NCI-H69 (cell line): ENCODE measurements at places on chromosomes 2 and 18.
A peak's percentile ranks its signal among the peaks of the same experiment; 100 is the strongest.

DNA sequence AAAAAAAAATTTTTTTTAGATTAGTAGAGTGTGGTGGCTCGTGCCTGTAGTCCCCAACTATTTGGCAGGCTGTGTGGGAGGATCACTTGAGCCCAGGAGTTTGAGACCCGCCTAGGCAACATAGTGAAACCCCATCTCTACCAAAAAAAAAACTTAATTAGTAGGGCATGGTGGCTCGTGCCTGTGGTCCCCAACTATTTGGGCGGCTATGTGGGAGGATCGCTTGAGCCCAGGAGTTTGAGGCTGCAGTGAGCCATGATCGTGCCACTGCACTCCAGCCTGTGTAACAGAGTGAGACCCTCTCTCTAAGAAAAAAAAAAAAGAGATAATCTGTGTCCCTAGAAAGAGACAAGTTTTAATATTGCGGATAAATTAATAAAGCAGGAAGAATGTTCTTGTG lies 8.8 kb downstream of the GPR55 start:
- DNase-seq, result no peak

DNA sequence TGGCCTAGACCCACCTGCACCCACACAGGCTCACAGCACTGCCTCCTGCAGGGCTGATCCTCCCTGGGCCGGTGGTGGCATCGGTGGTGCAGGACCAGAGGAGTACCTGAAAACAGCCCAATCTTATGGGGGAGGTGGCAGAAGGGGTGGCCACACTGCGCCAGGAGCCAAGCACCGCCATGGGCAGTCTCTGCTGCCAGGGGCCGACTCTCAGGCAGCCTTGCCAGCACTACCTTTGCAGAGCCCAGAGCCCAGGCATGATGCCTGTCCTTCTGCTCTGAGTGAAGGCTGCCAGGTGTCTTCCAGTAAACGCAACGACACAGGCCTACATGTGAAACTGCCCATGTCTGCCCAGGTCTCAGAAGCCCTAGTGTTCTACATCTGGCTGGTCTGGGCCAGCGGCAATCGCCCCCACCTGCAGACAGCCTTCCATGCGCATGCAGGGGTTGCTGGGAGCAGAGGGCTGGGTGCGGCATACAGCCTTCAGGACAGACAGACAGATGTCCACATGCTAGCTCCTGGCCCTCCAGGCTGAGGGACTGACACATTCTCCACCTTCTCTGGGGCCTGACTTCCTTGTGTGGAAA lies 6.8 kb downstream of the HS6ST1 start:
- no peak for DNase-seq

GRCh38 chr18:76496194-76496890 lies 1.3 kb upstream of the ZNF516 start:
- peak; percentile 91 for DNase-seq

DNA sequence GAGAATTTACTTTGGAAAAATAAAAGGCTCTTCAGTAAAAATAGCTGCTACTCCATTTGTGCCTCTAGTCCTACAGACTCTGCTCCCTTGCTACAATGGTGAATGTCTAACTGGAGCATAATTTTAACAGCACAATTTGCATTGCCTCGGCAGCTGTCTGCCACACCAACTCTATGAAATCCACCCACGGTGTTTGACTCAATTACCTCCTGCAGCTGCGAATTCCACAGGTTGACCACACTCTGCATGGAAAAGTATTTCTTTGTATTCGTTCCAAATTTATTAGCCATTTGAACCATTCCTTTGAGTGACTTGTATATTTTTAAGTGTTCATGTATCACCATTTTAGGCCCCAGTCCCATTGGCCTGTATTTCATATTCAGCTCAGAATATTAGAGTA lies 182.1 kb upstream of the CCDC68 start:
- no peak for DNase-seq

GRCh38 chr2:239275847-239276831 lies 124.7 kb downstream of the HDAC4 start:
- peak; percentile 36 for DNase-seq

DNA sequence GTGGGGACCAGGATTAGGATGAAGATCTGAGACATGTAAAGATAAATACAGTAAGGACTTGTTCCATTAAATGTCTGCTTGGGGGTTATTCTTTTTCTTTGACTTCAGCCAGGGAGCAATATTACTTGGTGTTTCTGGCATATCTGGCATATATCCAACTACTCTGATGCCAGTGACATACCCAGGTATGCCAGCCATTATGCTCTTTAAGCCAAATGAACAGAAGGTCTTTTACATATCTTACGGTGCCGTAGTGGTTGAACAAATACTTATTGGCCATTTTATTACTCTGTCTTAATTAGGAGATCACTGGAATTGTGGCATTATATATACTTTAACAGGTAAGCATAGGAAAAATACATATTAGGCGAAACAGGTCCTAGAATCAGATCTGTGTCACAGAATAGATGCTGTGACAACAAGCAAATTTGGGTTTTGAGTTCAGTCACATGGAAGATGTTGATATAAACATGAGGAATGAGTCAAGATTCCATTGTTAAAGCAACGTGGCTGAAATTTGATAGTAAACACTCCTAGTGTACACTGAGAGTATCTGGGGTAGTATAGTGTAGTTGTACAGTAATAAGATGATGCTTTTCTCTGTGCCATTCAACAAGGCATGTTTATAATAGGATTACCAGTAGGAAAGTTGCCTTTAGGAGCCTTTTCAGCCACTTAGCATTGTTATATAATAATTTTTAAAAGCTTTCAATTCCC lies 62.6 kb downstream of the KCTD18 start:
- DNase-seq, result peak; percentile 11

- DNase-seq, result no peak
Measured at GRCh38 chr18:29104227-29104626, 927.3 kb upstream of the CDH2 start.

- DNase-seq, result no peak
Measured at GRCh38 chr2:3470166-3470651, 49.1 kb downstream of the ADI1 start.

- no peak for DNase-seq
Measured at GRCh38 chr2:210540900-210541289, 15.5 kb upstream of the CPS1 start.

GRCh38 chr2:68612765-68613519 lies 30.4 kb upstream of the PROKR1 start:
- no peak for DNase-seq

DNA sequence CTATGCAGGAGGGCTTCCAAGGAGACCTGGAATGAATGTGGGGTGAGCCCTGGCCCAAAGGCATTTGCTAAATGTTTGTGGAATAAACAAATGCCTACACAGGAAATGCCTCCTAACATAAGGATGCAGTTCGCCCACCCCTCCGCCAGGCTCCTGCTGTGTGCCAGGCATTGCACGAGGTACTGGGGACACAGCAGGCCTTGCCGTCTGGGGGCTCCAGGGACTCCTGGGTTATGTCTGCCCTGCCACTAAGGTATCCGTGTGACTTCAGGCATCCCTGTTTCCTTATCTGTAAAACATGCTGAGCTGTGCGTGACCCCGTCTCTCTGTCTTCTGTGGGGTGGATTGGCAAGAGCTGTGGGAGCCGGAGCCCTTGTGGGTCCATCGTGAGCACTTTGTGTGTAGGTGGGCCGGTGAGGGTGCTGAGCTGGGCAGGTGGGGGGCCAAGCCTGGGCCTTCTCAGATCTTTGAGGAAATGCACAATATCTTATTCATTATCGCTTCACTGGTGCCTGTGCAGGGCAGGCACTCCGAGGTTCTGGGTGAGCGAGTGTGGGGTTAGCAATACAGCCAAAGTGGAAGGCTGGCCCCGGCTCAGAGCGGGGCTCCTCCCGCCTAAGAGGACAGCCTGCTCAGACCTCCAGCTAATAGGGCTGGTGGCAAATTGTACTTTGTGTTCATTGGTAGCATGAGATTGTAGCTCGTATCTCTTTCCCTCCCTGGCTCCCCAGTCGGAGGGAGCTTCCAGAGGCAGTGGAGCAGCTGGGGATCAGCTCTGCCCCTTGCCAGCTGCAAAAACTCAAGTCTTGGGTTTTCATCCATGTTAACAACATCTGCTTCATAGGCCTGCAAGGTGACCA lies 126.8 kb downstream of the GLI2 start:
- DNase-seq, result no peak

GRCh38 chr2:60365556-60365955 lies 187.9 kb downstream of the BCL11A start:
- no peak for DNase-seq

DNA sequence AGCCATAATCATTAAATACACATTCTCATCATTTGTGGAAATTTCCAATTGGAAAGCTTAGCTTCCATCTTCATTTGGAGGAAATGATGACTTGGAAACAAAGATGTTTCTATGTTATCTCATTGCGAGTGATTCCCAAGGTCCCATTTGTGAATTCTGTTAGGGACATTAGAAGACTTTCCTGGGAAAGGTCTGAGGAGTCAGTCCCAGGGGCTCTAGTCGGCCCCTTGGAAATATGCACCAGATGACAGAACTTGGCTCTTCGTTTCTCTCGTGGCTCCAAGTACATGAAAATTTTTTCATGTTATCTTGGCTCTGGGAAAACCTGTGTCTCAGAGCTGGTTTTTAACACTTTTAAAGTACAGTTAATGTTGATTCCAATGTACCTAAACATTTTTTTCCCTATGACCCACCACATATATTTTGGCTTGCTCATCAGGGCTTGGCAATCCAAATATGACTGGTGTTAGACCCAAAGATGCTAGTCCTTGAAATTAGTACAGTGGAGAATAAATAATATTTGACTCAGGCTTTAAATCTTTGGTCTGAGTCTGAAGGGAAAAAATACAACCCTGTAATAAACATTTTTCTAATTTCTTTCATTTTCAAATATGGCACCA lies 15.4 kb upstream of the CAVIN2 start:
- DNase-seq, result no peak

- DNase-seq, result no peak
Measured at GRCh38 chr18:45628979-45629958, 14.0 kb downstream of the SLC14A2 start.

- DNase-seq, result no peak
Measured at GRCh38 chr2:200695191-200695590, 109.4 kb downstream of the AOX1 start.

- peak; percentile 74 for DNase-seq
Measured at GRCh38 chr18:73980289-73980979, 167.2 kb downstream of the FBXO15 start.

GRCh38 chr18:48804856-48805610 lies 145.7 kb downstream of the SMAD7 start:
- no peak for DNase-seq

DNA sequence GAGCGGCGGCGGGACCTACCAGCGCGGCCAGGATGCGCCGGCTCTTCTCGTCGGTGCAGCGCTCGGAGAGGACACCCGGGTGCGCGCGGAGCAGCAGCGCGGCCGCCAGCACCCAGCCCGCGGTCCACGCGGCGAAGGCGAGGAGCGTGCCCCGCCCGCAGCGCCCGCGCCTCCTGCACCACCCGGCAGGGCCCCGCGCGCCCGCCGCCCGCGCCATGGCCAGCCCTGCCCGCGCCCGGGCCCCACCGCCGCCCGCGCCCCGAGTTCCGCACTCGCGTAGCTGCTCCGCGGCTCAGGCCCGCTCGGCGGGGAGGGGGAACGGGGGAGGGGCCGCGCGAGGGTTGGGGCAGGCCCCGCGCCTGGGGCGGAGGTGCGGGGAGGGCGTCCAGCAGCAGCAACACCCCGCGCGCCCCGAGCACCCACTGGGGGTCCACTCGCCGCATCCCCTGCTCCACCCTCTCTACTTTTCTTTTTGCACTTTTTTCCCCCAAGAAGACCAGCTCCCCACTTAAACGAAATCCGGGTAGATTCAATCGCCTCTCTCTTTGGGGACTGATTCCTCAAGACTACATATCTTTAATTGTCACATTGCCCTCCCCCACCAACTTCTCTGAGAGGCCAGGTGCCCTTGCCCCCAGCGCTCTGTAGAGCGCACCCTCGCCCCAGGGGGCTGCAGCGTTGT lies at the start of gene DIPK1C:
TSS of gene DIPK1C (minus strand) at position 266 of the 682 bp plus-strand sequence. CDS start at position 217, 49 bp downstream.
- peak; percentile 65 for DNase-seq

DNA sequence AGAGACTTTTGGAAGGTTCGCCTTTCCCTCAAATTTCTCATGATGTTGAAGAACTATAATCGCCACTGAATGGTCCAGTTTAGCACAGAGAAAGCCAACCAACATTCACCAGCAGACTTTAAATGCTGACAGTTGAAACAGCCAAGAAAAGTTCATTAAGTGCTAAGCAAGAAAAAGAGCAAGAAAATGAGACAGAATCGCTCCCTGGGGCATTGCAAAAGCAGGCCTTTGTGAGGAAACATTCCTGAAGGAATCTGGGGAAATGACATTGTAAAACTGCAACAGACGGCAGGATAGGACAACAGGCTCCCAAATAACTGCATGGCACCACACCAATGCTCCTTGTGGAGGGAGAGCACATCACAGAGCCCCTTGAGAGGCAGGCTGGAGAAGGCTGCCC lies 269.3 kb upstream of the ID2 start:
- no peak for DNase-seq

- peak; percentile 74 for DNase-seq
Measured at GRCh38 chr18:45014047-45014501, 333.4 kb downstream of the SETBP1 start.

DNA sequence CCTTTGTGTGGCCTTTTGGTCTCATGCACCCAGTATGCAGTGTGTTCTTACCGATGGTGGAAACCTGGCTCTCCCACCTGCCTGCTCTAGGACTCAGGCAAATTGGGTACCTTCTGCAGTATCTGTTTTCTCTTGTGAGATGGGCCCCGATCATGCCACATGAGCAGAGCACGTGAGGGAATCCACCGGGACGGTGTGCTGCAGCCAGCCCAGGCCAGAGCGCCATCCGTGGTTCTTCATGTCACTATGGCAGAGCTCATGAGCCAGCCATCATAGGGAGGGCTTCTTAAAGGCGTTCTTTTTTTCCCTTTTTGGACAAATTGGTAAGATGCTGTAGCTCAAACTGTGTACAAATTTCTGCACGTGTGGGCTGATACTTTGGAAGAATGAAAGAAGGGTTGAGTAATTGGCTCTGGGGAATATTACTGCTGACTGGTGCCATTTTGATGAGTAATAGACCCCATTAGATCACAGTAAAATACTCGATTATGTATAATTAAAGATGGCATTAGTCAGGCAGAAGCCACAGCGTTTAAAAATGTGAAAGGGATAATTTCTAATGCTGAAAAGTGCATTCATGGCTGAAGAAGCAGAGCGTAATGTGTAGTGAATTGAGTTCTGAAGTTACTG lies 19.2 kb downstream of the SH3RF3 start:
- no peak for DNase-seq

GRCh38 chr2:184734338-184734737 lies 136.0 kb downstream of the ZNF804A start:
- DNase-seq, result no peak

DNA sequence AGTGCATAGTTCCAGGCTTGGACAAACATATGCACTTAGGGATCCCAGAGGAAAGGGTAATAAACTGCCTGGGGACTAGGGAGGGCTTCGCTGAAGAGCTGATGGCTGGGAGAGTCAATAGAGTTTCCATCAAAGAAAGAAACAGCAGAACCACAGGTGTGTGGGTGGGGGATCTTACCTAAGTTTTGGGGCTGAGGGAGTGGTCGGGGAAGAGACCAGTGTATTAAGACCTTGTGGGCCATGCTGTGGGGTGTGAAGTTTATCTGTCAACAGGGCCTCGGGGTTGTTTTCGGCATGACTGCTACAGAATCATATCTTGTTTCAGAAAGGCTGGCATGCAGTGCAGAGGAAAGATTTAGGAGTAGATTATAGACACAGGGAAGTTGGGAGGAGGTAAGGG lies 31.2 kb upstream of the GTF2A1L start:
- DNase-seq, result no peak

GRCh38 chr2:157919181-157919580 lies 43.1 kb upstream of the ACVR1 start:
- no peak for DNase-seq

- DNase-seq, result no peak
Measured at GRCh38 chr2:64944484-64944883, 44.7 kb upstream of the SLC1A4 start.

GRCh38 chr18:21979171-21979560 lies 190.2 kb upstream of the GATA6 start:
- no peak for DNase-seq

- no peak for DNase-seq
Measured at GRCh38 chr2:70822843-70823242, 2.4 kb upstream of the CLEC4F start.
